Stimulated activated CD4-positive, alpha-beta T cell treated with anti-CD3 and anti-CD28 coated beads, Interleukin-1b, Interleukin-23, amount 100 ng/mL, for 4 hours (primary cell): ENCODE measurements at places on chromosomes 1 and 21.

GRCh38 chr1:228542981-228543380 is 55.8 kb downstream of the RNF187 start:
- DNase-seq: no peak

GRCh38 chr1:225544263-225544662 is 108.7 kb downstream of the ENAH start:
- no peak for DNase-seq

GRCh38 chr1:246629976-246630375 is 63.7 kb downstream of the CNST start:
- no peak for DNase-seq

DNA sequence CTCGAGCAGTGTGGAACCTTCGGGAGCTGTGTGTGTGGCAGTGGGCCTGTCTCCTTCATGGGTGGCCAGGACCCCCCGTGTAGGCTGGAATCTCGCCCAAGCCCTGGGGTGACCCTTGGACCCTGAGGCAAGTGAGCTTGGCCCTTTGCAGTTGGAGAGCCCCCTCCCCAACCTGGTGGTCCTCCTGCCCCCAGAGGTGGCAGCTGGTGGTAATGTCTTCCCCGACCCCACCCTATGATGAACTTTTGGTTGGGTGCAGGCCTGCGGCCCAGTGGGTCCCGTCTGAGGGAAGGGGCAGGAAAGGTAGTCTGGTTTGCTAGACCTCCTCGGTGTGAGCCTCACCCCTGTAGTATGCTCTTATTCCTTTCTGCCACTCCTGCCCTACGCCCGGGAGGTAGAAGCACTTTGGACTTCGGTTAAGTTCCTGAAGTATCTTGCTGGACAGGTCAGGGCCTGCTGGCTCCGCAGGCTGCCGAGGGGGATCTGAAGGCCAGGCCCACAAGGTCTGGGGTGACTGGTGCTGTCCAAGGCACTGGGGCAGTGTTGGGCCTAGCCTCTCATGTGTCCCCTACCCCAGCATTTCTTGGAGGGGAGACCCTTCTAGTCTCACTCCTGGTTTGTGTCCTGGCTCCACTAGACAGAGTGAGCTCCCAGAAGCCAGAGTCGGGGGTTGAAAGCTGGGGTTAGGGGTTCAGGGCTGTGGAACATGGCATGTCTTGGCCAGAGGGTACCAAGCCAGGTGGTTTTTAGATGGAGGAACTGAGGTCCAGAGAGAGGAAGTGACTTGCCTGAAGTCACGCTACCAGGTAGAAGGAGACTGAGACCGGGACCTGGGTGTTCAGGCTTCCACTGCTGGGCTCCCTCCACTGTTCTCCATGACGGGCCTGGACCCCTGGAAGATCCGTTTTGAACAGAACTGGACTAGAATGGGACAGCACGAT is 1.8 kb downstream of the ZNF362 start:
- DNase-seq: no peak

GRCh38 chr1:55604179-55604578 is 389.0 kb upstream of the USP24 start:
- DNase-seq: no peak

- no peak for DNase-seq
Observed at GRCh38 chr1:231814521-231814920, 187.9 kb downstream of the DISC1 start.
